Stimulated activated CD8-positive, alpha-beta memory T cell treated with anti-CD3 and anti-CD28 coated beads, Interleukin-4, amount 100 ng/mL, for 1 hour (primary cell): ENCODE measurements at places on chromosomes 7 and 10.

DNA sequence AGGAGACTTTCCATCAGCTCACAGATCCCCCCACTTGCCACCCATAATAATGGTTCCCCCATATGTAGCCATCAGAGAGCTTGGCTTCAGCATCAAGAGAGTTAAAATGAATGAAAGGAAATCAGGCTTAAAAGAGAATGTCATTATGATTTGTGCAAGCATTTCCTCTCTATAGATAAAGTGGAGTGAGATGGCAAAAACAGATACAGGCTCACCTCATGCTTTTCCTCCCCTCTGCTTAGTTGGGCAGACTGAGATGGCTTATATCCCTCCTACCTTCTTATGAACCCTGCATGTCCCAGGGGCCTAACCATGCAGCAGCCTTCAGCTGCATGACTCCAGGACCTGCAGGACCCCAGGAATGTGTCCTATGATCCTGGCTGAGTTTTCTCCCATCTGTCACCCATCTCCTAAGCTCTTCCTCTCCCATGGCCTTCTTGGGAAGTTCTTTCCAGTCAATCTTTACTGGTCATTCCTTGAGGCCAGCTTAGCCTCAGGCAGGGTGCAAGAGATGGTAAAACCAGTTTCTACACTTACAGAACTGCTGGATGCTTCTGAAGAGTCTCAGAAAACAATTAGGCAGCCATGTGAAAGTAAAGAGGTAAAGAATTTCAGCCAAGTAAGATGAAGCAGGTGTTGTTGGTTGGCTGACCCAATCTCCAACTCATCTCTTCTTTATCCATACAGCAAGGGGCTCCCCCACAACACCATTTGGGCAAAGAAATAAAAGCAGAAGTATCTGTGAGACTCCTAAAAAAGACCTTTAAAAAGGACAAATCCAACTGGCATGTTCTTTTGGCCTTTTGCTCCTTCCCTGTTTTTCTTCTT, 159.7 kb downstream of the RTKN2 start:
- DNase-seq: no peak

DNA sequence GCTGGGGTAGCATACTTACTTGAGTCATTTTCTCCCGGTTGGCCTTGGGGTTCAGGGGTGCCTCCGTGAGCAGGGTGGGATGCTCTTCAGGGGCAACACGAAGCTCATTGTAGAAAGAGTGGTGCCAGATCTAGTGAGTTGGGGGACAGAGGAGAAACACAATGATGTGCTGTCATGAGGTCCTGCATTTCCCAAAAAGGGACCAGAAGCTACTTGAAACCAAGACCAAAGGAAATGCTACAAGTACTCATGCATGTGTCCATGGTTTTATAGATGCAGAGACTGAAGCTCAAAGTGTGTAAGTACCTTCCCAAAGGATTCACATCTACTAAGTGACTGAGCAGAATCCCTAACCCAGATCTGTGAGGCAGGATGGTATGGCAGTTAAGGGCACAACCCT, 8.8 kb downstream of the ACTA2 start:
- DNase-seq: no peak

GRCh38 chr7:997404-998395, 14.7 kb downstream of the CYP2W1 start:
- DNase-seq: no peak

DNA sequence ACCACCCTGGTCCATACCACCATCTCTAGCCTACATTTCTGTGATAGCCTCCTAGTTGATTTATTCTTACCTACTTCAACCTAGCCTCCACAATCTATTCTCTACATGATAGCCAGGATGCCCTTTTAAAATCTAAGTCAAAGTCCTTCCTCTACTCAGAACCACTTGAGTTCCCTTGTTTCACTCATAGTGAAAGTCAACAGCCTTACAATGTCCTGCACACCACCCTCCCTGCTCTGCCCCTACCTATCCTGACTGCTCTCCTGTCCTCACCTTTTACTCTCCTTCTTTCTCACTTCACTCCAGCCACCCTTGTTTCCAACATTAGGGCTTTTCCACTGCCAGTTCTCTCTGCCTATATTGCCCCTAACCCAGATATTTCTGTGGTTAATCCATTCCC, 146.7 kb downstream of the GRM3 start:
- DNase-seq: no peak

GRCh38 chr10:126979311-126979710, 74.1 kb downstream of the DOCK1 start:
- no peak for DNase-seq

DNA sequence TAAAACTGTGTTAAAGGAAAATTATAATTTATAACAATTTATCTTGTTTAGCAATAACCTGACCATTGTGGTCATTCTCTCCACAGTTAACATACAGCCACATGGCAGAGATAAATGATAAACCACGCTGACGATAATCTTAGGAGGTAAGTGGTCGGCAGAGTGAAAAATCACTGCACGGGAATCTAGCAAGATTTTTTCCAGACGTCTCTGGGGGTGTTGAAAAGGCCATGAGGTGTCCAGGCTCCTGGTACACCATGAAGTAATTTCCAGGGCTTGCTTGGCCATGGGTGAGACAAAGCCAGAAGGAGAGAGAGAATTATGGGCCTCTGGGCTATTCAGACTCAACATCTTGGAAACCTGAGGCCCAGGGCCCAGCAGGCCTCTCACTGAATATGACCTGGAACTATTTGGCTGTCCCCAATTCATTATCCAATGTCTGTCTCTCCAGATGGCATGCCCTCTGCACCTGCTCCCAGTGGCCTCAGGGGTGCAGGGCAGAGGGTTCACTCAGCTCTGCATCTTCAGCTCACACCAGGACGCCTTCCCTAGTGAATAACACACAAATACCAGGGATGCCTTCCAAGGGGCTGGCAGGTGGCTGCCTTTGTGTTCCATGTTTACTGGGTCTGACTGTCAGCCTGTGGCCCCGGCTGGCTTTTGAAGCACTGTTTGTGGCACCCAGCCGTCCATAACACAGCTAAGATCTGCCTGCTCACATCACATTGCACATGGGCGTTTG, 590.4 kb upstream of the PFKP start:
- DNase-seq: no peak
